Upper lobe of right lung (tissue), 1 donor: ENCODE measurements at places on chromosomes 5 and 9. TPM values are rescaled to one million over a fixed set of nuclear protein-coding genes. Genes with fewer than 3 reads are reported as not detected.

Gene CDKN2B
- 31.3 TPM for total RNA-seq

Gene ARL14EPL
- total RNA-seq, result not detected

Gene FAM151B
- total RNA-seq, result 3.4 TPM

Gene TAS2R1
- not detected for total RNA-seq

Gene C7
- 302 TPM for total RNA-seq

GRCh38 chr5:36792560-36793180 lies 83.9 kb upstream of the NIPBL start:
- no peaks in the 10 kb centered on the region for H3K36me3 ChIP-seq
- H3K27ac ChIP-seq, result no peak overlapping the region
- no peaks in the 10 kb centered on the region for H3K27me3 ChIP-seq
- H3K4me3 ChIP-seq, result no peak overlapping the region

GRCh38 chr9:133642708-133643361 lies 6.7 kb downstream of the DBH start:
- no peak for DNase-seq
- H3K36me3 ChIP-seq, result no peaks in the 10 kb centered on the region
- no peaks in the 10 kb centered on the region for H3K4me1 ChIP-seq
- no peaks in the 10 kb centered on the region for H3K27me3 ChIP-seq
- no peak overlapping the region for H3K27ac ChIP-seq

DNA sequence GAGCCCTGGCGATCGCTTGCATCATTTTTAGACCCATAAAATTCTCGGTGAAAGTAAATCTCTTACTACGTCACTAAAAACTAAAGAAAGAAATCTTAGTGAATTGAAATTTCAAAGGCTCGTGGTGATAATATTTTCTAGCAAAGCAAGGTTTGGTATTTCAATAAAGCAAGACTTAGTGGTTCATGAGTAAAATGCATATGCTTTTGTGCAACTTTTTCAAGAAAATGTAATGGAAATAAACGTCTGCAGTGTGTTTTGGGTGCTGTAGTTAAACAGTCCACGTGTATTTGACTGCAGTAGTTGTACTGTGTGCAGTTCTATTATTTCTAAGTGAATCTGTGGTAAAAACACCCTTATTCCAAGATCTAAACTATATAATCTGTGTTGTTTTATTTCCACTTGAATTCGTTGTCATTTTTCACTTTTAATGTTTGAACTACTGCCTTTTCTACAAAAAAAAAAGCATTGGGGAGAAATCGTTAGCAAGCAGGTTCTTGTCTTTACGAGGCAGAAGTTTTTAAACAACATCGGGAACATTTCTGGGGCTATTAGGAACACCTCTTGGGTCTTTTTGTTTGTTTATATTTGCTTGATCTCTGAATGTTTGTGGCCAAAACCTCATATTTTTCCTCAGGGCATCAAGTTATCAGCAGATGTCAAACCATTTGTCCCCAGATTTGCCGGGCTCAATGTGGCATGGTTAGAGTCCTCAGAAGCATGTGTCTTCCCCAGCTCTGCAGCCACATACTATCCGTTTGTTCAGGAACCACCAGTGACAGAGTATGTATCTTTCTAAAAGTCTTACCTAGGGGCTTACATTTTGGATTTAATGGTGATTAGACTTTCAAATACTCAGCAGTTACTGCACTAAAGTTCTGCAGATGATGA lies 960 bp downstream of the SECISBP2 start:
- peaks cover 29% of the 10 kb centered on the region for H3K36me3 ChIP-seq
- no peaks in the 10 kb centered on the region for H3K27me3 ChIP-seq
- DNase-seq, result no peak
- H3K4me3 ChIP-seq, result peak overlapping the region; percentile 67
- peaks cover 30% of the 10 kb centered on the region for H3K4me1 ChIP-seq

DNA sequence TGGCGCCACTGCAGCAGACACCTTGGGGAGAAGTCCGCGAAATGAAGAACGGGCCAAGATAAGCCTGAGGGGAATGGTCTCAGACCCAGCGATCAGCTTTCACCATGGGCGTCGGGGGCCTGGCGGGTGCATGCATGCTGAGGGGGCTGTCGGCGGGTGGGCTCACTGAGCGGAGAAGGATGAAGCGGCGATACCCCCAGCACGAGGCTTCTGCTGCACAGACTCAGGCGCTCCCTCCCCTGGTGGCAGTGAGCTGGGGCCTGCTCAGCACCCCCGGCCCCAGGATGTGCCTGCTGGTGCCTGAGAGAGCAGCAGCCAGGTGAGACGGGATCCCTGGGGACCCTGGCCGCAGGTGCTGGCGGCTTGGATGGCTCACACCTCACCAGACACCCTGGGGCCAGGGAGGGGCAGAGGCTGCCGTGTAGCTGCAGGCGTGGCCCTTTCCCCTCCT lies 31.2 kb downstream of the CEP72 start:
- H3K27ac ChIP-seq, result no peak overlapping the region
- no peaks in the 10 kb centered on the region for H3K27me3 ChIP-seq
- DNase-seq, result peak; percentile 48
